Stimulated activated CD8-positive, alpha-beta memory T cell treated with anti-CD3 and anti-CD28 coated beads, Interleukin-4, amount 100 ng/mL, for 48 hours (primary cell): ENCODE measurements at places on chromosomes 1 and 21.

- DNase-seq, result no peak
Measured at GRCh38 chr1:203996126-203996525, 76.8 kb upstream of the SOX13 start.

GRCh38 chr1:62688687-62689085 is 500 bp upstream of the DOCK7 start:
- no peak for DNase-seq

- DNase-seq, result no peak
Measured at GRCh38 chr1:183652547-183653461, at the start of gene APOBEC4. TSS of gene APOBEC4 (minus strand) at chr1:183653316. CDS start at chr1:183648781, 4,535 bp downstream.

GRCh38 chr1:78797108-78797781 is 147.6 kb downstream of the IFI44 start:
- DNase-seq, result no peak

DNA sequence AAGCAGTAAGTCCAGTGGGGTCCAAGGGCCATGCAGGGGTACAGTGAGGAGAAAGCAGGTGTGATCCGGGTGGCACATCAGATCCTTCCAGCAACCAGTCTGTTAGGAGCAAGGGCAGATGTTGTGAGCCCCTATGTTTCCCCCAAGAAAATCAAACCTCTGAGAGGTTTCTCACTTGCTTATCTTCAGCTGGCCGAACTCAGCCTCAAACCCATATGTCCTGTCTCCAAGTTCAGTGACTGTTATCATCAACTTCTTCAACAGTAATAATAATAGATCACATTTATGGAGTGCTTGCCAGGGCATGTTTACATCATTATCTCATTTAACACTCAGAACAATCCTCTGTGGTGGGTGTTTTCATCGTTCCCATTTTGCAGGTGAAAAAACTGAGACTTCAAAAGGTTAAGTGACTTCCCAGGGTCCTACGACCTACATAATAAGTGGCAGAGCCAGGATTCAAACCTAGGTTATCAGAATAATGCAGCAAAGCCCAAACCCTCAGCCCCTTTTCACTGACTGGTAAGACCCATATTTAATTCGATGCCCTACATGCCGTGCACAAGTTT is 3.3 kb downstream of the CAPN2 start:
- no peak for DNase-seq

DNA sequence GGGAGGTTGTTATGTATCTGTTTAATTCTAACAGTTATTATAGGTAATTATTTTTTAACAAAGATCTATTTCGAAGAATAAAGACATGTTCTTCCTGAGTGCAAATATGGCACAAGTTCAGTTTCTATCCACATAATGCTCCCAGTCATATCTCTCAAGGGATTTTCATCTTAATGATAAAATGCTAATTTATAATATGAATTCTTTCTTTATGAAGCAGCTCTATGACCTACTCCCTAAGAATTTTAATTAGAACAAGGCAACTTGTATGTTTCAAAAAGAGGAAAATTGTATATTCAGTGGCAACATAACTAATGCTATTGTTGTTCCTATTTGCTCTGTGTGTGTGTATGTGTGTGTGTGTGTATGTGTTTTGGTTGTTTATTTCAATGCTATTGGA is 1222.1 kb upstream of the NCAM2 start:
- no peak for DNase-seq

DNA sequence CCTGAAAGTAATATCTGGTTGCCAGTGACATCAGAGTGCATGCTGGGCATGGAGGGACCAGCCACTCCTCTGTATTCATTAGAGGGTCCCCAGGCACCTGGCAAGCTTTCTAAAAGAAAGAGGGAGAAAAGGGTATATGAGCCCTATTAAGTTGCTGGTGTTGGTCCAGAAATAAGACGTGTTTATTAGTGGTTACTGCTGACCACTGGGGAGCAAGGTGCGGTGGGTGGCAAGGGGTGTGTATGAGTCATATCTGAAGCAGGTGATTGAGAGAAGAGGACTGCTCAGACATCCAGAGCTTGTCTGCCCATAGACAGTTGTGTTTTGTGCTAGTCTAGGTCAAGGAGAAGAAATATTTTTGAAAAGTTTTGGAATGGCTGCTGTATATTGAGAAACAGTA is 298.1 kb downstream of the TM2D1 start:
- DNase-seq, result no peak

- no peak for DNase-seq
Measured at GRCh38 chr1:94580367-94581115, 39.0 kb upstream of the F3 start.

GRCh38 chr1:212368073-212368484 is 46.6 kb downstream of the PACC1 start:
- DNase-seq, result peak; percentile 60

- DNase-seq, result no peak
Measured at GRCh38 chr1:64223329-64224151, 20.1 kb downstream of the UBE2U start.

DNA sequence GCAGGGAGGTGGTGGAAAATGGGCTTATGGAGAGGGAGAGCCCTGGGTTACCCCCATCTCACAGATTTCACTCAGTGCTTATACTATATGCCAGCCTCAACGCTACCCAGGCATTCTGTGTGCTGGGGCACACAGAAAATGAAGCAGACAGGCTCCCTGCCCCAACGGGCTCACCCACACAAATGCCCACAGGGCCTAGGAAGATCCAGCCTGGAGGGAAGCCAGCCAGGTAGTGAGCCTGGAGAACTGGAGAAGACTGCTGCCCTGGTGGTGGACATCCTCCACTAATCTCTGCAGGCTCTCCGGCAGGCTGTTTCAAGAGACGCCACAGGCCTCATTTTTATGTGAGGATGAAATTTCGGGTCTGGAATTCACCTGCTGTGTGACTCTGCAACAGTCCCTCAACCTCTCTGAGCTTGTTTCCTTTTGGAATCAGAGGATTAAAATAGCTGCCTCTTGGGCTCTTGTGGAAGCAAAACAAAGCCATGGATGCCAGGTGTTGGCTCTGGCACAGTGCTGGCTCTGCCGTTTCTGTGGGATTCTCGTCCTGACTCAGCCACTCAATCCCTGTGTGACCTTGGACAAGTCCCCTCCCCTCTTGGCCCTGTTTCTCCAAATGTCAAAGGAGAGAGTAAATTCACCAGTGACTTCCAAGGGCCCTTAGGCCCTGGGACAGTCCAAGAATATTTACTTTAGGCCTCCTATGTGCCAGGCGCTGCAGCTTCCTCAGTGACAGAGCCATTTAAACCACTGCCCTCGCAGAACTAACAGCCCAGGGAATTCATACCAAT is 3.6 kb downstream of the PAQR7 start:
- DNase-seq, result no peak

- no peak for DNase-seq
Measured at GRCh38 chr1:86409416-86410021, 13.4 kb upstream of the ODF2L start.

DNA sequence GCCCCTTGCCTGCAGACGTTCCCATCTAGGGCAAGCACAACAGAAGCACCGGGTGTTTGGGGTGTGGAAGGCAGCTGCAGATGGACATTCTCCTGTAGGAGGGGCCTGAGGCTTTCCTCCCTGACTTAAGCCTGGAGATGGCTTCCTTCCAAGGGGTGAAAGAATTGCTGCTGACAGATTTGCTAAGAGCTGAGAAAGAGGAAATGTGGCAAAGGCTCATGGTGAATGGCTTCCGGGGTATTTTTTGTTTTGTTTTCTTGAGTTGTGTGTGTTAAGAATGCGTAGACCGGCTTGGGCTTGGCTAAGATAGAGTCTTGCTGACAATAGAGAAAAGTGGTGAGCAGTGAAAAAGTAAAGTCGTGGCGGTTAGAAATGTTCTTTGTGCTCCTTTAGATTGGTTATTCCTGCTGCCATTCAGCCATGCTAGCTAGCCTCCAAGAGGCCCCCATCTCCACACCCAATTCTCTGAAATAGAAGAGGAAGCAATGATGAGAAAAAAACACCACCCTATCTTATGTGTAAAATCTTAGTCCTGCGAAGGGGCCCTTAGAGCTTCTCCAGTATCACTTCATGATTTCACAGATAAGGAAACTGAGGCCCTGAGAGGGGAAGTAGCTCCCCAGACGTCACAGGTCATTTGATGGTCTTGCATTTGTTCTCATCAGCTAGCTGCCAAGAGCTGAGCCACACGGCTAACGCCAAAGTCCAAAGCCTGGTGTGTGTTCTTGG is 36.9 kb downstream of the EIF2D start:
- no peak for DNase-seq

GRCh38 chr1:240597153-240597745 is 14.7 kb downstream of the GREM2 start:
- DNase-seq, result no peak

DNA sequence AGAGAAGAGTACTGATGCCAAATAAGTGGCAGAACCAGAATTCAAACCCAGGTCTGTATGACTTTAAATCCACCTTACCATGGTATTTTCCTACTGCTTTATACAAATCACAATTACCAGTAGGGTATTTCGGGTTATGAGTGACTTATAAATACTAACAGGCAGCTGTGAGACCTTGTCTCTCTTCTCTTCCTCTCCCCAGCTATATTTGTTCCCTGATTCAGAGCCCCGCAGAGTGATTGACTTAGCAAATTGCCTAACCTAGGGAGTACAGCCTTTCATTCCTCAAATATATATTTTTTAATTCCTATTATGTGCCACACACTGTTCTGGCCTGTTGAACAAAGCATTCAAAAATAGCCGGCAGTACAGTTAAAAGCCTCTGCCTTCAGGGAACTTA is 168.0 kb downstream of the CLEC20A start:
- DNase-seq, result no peak

- DNase-seq, result no peak
Measured at GRCh38 chr1:9865724-9866123, 42.0 kb upstream of the CLSTN1 start.

DNA sequence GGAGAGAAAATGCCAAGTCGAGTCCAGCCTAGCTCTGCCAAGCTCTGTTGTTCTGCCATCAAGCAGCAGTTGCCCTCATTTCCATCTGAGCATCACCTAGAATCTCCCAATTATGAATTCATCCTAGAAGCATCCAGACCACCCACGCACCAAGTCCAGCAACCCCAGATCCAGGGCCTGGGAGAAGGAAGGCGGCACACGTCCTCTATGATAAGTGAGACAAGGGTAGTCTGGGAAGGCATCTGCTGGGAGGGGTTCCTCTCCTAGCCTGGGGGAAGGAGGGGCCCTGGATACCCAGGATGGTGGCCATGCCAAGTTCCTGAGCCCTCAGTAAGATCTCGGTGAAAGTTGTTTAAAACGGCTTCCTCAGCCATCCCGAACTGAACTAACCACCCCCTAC is 70.7 kb downstream of the VWA5B1 start:
- no peak for DNase-seq

DNA sequence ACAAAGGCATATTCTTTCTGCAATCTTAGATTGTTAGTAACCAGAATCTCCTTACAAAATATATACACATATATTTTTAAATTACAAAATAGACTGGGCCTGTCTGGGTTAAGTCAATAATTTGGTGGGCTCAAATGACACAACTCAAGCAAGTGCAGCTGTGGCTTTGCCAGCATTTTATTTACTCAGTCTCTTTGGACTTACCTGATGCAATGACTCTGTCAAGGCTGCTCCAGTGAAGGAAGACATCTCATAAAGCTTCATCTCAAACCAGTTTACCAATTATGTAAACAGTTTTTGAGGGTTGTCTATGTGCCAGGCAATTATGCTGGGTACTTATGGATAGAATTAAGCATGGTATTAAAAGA is 22.8 kb upstream of the ABCA4 start:
- DNase-seq, result no peak

GRCh38 chr1:75696000-75696399 is 28.5 kb upstream of the ACADM start:
- no peak for DNase-seq

GRCh38 chr1:187942986-187943385 is 1114.2 kb downstream of the PLA2G4A start:
- no peak for DNase-seq

DNA sequence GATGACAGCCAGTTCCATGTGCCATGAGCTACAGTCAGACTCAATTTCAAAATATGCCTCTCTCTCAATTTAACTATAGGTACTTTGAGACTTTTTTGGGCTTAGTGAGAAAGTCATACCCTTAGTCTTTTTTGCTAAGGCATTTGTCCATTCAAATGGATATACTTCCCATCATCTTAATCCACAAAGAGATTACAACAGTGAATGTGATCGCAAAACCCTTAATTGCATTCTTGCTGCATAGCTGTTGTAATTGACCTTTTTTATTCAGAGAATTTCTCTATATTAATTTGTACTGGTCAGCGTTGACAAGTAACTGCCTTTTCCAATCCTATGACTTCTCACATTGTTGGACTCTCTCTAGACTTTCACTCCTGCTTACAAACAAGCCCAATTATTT is 38.6 kb upstream of the RGS18 start:
- DNase-seq, result no peak

GRCh38 chr1:34342334-34342733 is 165.6 kb downstream of the C1orf94 start:
- no peak for DNase-seq

DNA sequence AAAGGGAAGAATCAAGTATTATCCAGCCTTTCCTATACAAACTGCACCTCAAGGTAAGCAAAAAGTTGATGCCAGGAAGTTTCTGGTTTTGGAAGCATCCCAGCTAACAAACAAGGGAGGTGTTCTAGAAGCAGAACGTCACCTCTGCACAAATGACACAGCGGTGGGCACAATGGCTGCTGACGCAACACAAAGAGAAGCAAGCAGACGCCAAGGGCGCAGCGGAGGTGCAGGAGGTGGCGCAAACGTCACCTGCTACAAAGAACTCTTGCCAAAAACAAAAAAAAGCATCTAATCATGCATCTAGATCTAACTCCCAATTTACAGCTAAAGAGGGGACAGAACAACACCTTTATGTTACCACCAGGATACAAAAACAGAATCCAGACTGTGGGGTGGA is 88.5 kb downstream of the NPHP4 start:
- no peak for DNase-seq

GRCh38 chr1:54121482-54122134 is 31.2 kb downstream of the CDCP2 start:
- DNase-seq, result peak; percentile 84

DNA sequence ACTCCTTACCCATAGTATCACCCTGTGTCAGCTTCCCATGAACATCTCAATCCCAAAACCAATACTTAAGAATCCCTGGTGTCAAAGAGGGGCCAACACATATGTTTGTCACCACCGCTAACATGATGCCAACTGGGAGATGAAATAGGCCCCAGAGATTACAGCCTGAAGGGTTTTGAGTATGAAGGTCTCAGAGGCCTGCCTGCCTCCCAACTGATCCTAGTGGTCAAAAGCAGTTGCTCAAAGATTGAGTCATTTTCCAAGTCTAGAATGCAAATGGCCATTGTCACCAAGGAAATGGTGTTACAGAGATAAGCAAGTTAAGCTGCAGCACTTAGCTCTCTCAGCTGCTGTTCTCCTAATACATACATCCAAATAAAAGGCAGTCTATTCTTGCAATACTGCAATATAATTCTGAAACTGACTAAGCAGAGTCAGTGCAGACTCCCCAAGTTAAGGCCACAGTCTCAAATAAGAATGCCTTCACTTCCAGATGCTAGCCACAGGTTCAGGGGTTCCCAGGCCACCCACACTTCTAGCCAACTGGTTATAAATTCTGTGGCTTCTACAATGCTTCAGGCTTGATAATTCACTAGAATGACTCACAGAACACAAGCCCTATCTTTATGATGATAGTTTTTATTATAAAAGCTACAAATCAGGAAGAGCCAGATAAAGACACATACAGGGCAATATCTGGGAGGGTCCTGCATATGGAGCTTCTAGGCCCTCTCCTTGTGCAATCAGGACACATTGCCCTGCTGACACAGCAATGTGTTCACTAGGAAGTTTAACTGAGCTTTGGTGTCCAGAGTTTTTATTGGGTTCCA is 18.7 kb downstream of the DUSP10 start:
- DNase-seq, result no peak

GRCh38 chr1:36051821-36052220 is 32.1 kb upstream of the TEKT2 start:
- DNase-seq, result no peak
